ENCODE measurements at places on chromosomes 1 and 21.

- peak; percentile 96 for DNase-seq
Observed at GRCh38 chr1:235883261-235883927, 16.7 kb upstream of the LYST start.

DNA sequence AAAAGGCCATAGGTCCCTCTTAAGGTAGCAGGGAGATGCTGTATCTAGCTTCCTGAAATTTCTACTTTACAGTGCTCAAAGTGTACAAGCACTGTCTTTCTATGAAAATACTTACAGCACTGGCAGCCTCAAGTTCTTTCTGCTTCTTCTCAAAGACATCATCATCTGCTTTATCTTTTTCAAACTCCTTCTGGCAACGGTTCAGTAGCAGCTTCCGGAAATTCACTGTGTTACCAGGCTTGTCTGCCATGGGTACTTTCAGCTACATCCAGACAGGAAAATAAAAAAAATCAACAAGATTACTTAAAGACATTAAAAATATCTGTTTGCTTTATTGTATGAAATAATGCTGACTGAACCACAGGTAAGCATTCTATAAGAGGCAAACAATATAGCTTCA lies 77.9 kb upstream of the HP1BP3 start:
- DNase-seq: no peak

DNA sequence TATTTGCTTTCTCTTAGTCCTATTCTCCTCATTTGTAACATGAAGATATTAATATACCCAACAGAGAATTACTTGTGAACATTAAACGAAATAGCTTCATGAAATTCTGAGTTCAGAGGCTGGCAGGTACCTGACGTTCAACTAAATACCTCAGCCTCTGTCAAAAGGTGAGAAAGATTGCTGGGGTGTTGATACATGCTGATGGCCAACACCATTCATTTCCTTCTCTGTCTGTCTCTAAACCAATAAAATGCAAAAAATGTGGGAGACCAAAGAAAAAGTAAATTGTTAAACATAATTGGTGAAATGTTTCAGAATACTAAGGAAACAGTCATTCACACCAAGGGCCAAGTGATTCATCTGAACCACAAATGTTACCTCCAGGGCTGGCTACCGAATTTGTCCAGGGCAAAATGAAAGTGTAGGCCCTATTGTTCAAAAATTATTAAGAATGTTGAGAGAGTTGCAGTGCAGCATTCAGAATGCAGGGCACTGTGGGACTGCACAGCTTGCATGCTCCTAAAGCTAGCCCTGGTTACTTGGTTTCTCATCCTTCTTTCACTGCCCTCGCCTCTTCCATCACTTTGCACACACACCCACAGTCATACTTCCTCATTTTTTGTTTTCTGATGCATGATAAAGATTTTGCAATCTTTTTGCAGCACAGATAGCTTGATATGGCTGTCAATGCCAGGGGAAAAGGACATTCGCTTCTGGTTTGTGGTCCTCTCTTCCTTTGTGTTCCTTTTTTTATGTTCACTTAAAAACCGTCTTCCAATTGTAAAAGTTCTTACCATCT lies 414.3 kb upstream of the NR5A2 start:
- DNase-seq: peak; percentile 12

DNA sequence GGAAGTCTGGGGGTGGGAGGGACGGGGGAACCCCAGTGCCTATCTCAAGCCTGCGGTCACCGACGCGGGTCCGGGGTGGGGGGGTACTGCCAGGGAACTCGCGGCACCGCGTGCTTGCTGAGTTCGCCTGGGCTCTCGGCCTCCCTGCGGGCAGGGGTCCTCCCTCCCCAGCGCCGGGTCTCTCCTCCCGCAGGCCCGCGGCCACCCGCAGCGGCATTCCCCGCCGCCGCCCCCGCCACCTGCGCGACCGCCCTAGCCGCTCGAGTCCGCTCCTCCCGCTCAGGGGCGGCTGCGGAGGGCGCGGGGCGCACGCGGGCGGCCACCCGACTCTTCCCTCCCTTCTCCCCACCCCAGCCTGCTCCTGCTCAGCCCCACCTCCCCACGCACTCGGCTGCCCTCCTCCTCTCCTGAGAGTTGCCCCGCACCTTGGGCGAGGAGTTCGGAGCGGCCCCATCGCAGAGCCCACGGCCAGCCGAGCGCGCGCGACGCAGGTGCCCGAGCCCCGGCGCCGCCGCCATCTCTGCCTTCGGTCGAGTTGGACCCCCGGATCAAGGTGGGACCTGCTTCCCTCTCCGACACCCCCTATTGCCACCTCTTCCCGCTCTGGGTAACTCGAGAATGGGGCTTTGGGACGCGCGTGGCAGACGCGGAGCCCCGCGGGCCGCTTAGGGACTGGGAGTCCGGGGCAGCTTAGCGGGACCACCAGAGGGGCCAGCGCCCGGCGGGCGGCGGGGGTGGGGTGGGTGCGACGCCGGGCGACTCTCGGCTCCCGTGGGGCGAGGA lies 105.0 kb downstream of the LEPR start:
- DNase-seq: no peak

DNA sequence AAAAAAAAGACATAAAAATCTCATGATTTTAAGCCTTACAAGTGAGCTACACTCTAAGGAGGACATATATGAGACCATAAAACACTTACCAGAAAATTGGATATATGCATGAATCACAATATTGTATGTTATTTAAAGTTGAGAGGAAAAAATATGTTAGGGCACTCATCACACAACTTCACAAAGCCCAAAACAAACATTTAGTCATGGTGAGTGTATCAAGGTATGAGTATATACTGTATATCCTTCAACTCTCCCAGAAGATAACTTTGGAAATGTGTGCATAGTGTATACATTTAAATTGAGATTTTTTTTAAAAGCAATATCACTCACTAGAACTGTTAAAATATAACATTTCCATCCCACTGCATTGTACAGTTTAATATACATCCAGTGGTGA lies 259.3 kb downstream of the SRGAP2C start:
- no peak for DNase-seq

DNA sequence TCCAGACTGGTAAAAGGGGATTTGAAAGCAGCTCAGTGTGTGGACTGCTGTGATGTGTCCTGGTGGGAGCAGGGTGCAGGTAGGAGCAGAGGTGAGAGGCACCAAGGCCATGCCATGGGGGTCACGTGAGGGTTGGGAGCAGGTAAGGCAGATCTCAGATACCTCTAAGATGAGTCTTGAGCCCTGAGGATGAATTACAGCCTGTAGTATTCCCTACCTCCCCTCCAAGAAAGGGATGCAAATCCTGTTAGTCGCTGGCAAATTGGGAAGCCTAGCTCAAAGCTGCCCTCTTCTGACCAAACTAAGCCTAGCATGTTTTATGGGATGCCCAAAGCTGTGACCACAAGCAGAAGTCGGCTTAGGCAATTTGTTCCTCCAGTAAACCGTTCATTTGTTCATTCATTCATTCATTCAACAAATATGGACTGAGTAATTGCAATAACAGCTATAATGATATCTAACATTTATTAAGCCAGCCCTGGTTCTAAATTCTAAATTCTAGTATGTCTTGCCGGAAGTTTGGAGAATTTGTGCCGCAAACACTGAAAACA lies 3.9 kb upstream of the NUAK2 start:
- peak; percentile 82 for DNase-seq

DNA sequence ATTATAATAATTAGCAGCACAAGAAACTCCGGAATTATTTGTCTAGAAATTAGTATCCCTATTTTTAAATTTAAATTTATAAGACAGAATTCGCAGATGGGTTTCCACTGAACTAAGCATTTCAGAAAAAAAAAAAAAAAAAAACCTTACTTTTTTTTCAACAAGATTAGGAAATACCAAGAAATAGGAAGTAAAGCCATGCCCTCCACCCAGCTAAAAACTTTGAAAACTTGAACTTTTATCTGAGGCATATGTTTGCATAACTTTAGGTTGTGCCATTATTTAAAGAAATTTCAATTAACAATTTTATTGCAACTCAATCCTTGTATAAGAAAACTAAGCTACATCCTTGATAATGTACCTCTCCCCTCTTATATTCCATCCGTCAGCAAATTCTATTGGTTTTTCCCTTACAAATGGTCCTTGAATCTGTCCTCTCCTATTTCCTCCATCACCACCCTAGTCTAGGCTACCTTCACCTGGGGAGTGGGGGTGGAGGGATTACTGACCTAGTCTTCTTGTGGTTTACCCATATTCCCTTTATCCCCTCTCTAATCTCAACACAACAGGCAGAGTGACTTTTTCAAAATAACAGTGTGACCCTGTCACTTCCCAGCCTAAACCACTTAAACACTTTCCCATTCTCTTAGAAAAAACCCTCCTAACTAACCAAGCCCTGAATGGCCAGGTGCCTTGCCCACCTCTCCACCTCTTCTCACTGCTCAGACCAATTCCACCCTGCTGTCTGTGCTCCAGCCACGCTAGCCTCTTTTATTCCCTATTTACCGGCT lies 1.4 kb upstream of the EVI5 start:
- no peak for DNase-seq

- no peak for DNase-seq
Observed at GRCh38 chr1:182071924-182072323, 10.4 kb upstream of the ZNF648 start.

DNA sequence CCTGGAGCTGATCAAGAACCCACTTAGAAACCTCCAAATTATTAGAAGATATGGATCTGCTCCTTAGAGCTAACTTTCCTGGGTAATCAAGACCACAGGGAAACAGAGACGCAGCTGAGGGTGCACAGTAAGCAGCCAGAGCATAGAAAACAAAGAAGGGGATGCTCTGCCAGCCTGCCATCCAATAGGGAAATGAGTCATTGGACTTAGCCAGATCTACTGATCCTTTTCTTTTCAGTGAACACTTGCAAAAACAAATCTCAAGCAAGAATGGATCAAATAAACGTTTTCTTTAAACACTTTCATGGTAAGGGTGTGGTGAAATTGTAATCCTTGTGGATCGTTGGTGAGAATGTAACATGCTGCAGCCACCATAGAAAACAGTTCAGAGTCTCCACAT lies 474.0 kb downstream of the LTN1 start:
- no peak for DNase-seq

DNA sequence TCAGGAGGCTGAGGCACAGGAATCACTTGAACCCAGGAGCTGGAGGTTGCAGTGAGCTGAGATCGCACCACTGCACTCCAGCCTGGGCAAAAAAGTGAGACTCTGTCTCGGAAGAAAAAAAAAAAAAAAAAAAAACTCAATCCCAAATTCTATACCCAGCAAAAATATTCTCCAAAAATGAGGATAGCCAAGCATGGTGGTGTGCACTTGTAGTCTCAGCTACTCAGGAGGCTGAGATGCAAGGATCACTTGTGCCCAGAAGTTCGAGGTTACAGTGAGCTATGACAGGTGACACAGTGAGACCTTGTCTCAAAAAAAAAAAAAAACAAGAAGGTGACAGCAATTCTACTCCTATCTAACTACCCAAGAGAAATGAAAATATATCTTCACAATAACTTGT lies 6.4 kb downstream of the TMEM50B start:
- no peak for DNase-seq

- no peak for DNase-seq
Observed at GRCh38 chr1:232238009-232238408, 391.9 kb downstream of the SIPA1L2 start.

DNA sequence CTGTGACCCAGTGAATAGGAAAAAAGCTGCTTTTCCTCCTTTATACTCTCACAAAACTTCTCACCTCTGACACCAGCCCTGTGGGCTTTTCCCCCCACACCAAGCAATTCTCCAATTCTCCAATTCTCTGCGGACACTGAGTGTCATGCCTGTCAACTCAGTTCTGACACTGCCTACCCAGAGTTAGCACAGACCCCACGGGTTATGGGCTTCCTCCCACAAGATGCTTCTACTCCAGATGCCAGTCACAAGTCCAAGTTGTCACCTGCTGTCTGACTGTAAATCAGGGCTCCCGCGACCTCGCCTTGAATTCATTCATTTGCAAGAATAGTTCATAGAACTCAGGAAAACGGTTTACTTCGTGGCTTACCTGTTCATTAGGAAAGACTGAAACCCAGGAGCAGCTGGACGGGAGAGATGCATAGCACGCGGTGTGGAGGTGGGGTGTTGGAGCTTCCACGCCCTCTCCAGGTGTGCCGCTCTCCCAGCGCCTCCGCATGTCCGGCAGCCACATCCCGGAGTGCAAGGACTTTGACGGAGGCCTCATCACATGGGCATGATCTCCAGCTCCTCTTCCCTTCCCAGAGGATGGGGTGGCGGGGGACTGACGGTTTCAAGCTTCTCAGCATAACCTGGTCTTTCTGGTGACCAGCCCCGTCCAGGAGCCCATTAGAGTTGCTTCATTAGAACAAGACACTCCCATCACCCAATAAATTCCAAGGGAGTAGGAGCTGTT lies 154.7 kb downstream of the PGBD5 start:
- no peak for DNase-seq

GRCh38 chr1:204373911-204374310 lies 14.2 kb upstream of the PLEKHA6 start:
- no peak for DNase-seq

DNA sequence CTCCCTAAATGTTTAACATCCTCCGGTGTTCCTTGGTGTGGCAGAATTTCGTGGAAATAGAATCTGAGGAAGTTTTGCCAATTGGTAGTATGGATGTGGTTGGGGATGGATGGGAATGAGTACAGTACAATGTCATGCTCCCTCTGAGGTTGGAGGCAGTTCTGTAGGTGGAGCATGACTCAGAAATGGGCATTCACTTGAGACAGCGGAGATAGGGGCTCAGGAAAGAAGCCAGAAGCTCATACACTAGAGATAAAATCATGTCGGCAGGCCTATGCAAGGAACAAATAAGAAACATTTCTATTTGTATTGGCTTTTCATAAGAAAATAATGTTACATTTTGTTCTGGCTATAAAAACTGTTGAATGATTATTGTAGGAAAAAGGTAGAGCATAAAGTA lies 196.0 kb downstream of the URB2 start:
- no peak for DNase-seq

- no peak for DNase-seq
Observed at GRCh38 chr1:201715801-201716741, 112.9 kb upstream of the IPO9 start.

DNA sequence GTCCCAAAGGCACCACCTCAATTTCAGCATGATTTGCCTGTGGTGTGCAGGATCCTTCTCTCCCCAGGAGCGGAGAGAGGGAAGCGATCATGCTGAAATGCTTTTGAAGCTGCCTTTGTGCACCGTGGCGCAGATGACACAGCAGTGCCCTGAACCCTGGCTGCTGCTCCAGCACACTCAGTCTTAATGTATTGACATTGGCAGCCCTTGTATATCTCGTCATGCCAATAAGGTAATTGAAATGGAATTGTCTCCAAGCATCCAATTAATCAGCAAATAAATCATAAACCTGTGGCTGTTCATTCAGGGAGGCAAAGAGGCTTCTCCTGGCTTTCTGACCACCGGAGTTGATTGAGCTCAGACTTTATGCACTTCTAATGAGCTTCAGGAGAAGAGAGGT lies 139.8 kb downstream of the KAZN start:
- no peak for DNase-seq

GRCh38 chr1:167263819-167264464 lies 43.3 kb downstream of the POU2F1 start:
- DNase-seq: no peak

GRCh38 chr1:155077758-155078445 lies 735 bp upstream of the EFNA3 start:
- DNase-seq: no peak

- no peak for DNase-seq
Observed at GRCh38 chr1:216997831-216998230, 274.6 kb upstream of the ESRRG start.

Measured in AG08395 (cell line).